Activated T-cell treated with anti-CD3 and anti-CD28 coated beads, Interleukin-2, amount 50 U/mL, for 48 hours (primary cell): ENCODE measurements at places on chromosomes 16 and 17.

- DNase-seq, result no peak
Observed at GRCh38 chr16:79980650-79981521, 380.3 kb upstream of the MAF start.

GRCh38 chr16:78045865-78046581 lies 23.7 kb downstream of the CLEC3A start:
- peak; percentile 60 for DNase-seq

GRCh38 chr17:82407255-82407654 lies 10.9 kb upstream of the HEXD start:
- DNase-seq, result no peak

DNA sequence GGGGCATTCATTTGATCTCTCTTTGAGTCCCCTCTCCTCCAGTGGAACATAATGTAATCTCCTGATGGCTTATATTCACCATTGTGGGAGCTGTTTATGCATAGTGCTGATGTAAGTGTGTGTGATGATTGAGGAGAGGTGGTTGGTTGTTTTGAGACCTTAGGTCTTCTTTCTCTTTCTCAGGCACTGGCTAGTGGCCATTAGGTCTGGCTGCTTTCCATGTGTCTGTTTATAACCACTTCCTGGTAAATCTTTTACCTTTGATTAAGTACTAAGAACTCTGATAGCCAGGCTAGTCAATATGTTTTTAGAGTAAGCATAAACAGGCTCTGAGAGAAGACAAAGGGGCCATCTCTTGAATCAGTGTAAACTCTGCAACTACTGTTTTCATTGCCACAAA lies 27.9 kb downstream of the VAT1L start:
- no peak for DNase-seq

- no peak for DNase-seq
Observed at GRCh38 chr17:43403846-43404245, 5.1 kb downstream of the ARL4D start.

DNA sequence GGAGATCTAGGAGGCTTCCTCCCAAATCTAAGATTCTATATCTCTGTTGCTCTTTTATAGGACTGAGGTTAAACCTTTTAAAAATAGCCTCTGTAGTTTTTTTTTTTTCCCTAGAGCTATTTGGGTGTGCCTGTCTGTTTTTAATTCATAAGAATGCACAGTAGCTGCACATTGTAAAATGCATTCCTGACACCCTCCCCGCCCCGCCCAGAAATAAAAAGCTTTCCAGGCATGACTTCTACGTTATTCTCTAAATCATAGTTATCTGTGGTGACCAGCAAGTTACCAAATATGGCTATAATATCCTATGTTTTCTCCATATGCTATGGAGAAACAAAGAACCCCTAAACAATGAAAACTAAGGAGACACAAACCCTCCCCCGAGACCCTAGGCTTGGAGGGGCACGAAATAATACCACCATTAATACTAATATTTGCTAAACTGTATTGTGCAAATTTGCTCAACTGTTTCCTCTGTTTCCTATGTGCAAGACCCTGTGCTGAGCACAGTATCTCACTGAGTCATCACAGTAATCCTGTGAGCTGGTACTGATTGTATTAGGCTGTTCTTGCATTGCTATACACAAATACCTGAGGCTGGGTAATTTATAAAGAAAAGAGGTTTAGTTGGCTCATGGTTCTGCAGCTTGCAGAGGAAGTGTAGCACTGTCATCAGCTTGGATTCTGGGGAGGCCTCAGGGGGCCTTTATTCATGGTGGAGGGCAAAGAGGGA lies 388.3 kb downstream of the CA10 start:
- no peak for DNase-seq

DNA sequence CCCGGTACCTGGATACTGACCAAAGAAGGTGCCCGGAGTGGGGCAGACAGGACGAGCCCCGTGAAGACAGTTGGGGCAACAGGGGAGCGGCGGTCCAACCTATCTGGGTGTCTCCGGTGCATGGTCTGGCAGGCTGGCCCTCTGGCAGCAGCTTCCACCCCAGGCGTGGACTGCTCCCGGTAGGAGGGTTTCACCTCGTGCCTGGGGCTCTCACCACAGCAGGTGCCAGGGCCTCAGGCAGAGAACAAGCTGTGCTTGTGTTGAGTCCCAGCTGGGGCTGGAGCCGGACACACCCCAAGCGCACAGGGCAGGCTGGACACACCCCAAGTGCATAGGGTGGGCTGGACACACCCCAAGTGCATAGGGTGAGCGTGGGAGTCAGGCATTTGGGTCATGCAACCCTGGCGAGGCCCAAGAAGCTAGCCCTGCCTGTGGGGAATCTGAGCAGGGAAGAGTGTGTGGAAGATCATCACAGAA lies 1.5 kb upstream of the FBXL16 start:
- DNase-seq, result no peak
